Esophagus mucosa (tissue), 1 donor: ENCODE measurements at places on chromosomes 11 and 22. TPM values are rescaled to one million over a fixed set of nuclear protein-coding genes. Genes with fewer than 3 reads are reported as not detected.

- no peak for ATAC-seq
Measured at GRCh38 chr22:47054231-47055072, 292.0 kb downstream of the TBC1D22A start.

DNA sequence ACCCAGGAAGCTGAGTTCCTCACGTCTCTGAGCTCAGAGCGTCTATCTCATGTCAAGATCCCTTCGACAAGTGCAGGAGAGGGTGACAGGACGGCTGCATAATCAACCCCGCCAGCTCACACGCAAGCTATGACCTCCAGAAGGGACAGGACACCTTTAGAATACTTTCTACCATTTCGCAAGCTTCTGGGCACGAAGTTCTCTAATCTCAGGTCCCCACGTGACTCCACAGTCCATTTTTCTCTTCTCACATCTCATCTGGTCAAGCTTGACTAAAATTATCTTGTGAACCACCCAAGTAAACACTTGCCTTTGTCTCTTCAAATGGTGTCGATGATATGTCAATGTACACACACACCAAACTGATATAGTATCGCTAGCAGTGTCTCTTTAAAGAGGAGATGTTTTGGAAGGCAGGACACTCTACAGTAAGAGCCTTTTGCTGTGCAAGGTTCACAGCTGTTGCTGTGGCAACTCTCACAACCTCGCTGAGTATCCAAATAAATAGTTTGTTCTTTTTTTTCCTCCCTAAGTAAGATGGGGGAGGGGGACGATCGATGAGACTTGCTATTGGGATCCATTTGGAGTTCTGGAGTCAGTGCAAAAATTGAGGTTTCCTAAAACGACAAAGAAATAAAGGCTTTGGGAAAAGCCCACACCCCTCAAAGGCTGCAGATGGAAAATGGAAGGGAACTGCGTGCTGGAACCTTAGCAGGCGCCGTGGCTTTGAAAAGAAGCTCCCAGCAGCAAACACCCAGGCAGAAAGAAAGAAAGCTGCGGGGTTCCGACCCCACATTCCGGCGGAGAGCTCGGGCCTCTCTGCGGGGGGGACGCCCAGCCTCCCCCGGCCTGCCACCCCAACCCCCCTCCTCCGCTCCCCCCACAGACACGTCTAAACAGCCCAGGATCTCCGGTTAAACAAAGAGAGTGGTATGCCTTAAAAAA lies 215.4 kb upstream of the UBASH3B start:
- ATAC-seq = no peak

GRCh38 chr11:9273376-9274336 lies 8.5 kb upstream of the DENND5A start:
- no peak for ATAC-seq

DNA sequence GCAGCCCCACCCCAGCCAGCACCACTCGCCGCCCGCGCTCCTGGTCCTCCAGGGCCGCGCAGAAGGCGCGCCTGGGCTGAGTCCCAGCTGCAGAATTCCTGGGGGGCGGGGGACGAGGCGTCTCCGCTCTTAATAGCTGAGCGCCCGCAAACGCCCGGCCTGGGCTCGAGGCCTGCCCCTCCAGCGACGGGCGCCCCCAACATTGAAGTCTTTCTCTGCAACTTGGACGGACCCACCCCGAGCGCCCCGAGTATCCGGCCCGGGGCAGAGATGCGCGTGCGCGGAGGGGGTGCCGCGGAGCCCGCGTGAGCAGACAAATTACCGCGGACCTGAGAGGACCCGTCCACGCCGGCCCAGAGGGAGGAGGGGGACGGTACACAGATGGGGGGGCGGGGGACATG lies 6.7 kb upstream of the SYT7 start:
- peak; percentile 43 for ATAC-seq

DNA sequence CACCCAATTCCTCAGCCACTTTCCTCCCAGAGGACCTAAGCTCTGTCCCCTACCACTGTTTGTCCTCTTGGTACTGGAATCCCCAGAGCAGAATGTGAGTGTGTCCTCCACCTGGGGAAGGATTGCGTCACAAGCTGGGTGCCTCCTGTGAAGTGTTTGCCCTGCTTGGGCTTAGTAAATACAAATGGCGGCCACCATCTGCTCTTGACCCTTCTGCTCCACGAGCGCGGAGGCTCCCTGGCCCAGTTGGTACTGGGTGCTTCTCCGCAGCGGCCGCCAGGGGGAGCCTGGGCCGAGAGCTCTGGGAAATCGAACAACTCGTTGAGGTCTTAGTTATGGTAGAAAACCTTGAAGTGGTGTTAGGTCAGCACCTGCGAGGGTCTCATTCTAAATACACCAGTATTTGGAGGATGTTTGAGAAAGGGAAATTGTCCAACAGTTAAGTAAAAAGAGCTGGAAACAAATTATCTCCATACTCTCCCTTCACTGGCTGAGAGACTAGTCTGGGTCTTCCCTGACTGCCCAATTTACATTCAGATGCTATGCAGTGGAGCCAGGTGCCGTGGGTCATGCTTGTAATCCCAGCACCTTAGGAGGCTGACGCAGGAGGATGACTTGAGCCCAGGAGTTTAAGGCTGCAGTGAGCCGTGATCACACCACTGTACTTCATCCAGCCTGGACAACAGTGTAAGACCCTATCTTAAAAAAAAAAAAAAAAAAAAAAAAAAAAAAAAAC lies 74.6 kb upstream of the TEAD1 start:
- ATAC-seq = peak; percentile 49

- no peak for ATAC-seq
Measured at GRCh38 chr11:110989428-110990133, 255.9 kb upstream of the POU2AF2 start.

DNA sequence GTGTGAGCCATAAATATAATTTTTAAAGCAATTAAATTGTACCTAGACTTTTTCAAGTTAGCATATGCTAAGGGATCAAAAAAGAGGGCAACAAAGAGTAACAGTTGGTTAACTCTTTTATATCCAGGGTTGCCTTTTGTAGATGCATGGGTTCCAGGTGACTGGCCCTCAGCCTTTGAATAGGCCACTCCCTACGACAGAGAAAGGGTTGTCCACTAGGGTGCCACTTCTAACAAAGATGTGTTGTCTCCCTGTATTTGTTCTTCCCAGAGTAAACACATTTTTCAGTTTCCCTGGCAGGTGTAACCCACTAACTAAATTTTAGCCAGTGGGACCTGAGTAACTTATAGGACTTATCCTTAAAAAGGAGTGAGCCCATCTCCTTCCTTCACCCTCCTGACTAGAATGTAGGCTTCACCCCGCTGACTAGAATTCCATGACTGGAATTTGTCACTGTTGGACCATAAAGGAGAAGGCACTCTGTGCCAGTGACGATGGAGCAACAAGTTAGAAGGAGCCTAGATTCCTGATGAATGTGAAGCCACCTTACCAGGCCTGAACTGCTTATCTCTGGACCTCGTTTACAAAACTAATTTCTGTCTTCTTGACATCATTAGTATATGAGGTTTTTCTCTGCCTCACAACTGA lies 16.6 kb downstream of the TUG1 start:
- no peak for ATAC-seq

GRCh38 chr11:28123151-28123581 lies 15.0 kb downstream of the METTL15 start:
- no peak for ATAC-seq

The PRG3 gene
- not detected for total RNA-seq

The IL17REL gene
- not detected for total RNA-seq
